CD4-positive, alpha-beta memory T cell (primary cell): ENCODE measurements at places on chromosomes 5 and 9.

DNA sequence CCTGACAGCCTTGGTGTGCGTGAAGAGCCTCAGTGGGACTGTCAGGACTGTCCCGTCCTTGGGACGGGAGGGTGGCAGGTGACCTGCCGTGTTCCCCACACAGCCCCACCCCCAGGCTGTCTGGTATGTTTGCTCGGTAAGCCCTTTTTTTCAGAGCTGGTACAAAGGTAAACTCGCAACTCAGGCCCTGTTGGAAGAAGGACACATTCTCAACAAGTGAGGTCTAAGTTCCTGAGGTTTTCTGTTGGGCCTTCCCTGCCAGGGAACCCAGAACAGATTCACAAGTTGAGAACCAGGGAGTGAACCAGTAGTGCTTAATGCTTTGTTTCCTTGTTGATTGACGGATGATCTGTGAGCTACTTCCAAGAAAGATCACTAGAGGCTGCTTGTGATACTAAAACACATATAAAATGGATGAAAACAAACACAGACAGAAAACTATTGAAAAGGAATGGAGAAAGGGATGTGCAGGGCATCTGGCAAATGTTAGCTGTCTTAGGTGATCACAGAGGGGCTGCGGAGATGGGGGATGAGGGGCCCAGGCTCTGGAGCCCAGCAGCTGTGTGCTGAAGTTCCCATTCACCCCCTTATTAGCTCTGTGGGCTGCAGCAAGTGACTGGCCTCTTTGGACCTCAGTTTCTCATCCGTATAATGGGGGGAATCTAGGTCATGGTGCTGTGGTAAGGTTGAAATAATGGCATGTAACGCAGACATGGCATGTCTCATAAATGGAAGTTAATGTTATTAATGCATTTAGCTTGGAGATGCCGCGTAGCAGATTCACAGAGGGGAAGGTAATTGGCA lies 2.7 kb downstream of the NDST1 start:
- DNase-seq: no peak

GRCh38 chr5:96427824-96428223 lies 5.2 kb downstream of the PCSK1 start:
- no peak for DNase-seq

DNA sequence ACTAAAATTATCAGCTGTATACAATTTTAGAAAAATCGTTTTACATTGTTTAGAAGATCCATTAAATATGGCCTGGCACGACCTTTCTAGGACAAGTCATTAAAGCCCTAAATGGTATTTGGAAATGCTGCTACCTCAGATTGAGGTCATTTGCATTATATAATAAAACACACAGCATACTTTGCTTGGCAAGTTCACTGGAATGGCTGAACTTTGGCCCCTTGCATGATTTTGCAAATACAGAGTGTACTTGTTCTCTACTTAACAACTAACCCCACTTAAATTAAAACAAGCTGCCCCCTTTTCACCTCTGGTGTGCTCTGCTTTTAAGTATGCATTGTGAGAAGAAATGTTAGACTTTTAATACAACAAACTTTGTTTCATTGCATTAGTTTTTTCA lies 860.1 kb downstream of the PTPRD start:
- DNase-seq: no peak

DNA sequence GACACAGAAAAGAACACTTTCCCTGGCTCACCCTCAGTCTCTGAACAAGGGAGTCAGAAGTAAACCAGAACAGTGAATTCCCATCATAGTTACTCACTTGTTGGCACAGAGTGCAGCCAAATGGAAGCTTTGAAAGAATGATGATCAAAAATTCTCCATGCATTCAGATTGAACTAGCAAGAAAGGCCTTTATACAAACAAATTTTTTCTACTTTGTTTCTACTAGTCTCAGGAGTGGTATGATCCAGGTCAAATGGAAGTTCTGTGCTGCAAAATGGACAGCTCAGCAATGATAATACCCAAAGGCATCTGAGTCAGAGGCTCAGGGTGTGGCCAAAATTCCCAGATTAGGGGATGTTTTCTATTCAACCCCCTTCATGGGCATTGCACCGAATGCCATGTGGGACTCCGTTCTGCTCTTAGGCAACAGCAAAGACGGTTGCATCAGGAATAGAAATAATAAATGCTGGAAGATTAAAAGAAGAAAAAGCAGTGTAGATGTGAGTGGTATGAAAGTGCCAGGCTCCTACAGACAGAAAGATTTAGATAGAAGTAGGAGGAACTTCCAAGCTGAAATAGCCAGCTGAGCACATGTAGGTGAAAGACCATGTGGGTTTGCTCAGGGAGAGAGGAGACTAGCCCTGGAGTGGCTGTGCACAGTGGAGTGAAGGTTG lies 24.0 kb upstream of the ASPN start:
- no peak for DNase-seq

- no peak for DNase-seq
These were observed 27.9 kb downstream of the PCDH1 start for GRCh38 chr5:141850244-141850768.

GRCh38 chr5:57878301-57878722 lies 395.7 kb upstream of the ACTBL2 start:
- DNase-seq: no peak

GRCh38 chr9:111994831-111995458 lies 98.3 kb downstream of the UGCG start:
- peak; percentile 16 for DNase-seq

- no peak for DNase-seq
These were observed 5.5 kb downstream of the TRIM32 start for GRCh38 chr9:116692616-116693015.

- no peak for DNase-seq
These were observed 490.3 kb downstream of the ARHGEF28 start for GRCh38 chr5:74116266-74116665.

- DNase-seq: no peak
These were observed 168.1 kb downstream of the KDM4C start for GRCh38 chr9:6925836-6926235.

GRCh38 chr9:2355697-2355983 lies 265.9 kb upstream of the VLDLR start:
- DNase-seq: no peak

DNA sequence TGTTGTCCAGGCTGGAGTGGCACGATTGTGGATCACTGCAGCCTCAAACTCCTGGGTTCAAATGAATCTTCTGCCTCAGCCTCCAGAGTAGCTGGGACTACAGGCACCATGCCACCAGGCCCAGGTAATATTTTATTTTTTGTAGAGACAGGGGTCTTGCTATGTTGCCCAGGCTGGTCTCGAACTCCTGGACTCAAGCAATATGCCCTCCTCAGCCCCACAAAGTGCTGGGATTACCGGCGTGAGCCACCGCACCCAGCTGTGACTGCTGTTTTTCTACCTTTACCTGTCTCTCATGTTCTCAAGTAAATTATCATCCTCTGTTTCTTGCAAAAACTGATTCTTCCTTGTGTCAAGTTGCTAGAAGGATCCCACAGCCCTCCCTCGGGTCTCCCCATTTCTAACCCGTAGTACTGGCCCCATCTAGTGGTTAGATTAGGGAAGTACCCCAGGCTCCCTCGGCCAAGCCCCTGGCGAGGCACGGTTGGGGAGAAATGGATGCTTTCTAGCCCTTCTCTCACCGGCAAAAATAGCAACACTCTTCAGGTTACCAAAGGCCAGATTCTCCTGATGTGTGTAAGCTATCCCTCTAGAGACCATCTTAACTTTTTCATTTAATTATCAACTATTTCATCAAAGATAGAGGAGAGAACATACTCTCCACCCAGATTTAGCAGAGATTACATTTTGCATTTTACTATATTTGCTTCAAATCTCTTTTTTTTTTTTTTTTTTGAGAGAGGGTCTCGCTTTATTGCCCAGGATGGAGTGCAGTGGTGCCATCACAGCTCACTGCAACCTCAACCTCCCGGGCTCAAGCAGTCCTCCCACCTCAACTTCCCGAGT lies 19.2 kb upstream of the TOR1B start:
- DNase-seq: peak; percentile 74

DNA sequence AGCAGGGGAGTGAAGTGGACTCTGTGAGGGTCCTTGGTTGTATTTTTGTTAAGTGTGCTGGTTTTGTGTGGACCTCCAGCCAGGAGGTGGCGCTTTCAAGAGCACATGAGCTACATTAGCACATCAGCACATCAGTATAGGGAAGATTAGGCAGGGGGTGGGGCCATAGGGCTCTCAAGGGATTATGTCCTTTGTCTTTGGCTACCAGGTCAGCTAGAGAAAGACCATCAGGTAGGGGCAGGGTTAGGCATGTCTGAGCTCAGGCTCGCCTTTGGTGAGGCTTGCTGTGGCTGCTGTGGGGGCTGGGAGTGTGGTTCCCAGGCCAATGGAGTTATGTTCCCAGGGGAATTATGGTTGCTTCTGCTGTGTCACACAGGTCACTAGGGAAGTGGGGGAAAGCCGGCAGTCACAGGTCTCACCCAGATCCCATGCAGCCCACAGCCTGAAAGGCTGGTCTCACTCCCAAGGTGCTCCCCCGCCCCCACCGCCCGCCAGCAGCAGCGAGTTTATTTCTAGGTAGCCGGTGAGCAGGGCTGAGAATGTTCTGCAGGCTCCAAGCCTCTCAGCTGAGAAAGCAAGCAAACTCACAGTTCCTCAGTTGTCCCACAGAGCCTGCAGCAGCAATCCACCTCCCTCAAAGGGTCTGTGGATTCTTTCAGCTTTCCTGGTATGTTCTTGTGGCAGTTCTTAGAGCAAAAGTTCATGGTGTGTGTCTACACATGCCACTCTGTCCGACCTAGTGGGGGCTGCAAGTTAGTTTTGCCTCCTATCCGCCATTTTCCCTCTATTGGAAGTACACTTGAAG lies 13.7 kb downstream of the OR1J1 start:
- peak; percentile 4 for DNase-seq

DNA sequence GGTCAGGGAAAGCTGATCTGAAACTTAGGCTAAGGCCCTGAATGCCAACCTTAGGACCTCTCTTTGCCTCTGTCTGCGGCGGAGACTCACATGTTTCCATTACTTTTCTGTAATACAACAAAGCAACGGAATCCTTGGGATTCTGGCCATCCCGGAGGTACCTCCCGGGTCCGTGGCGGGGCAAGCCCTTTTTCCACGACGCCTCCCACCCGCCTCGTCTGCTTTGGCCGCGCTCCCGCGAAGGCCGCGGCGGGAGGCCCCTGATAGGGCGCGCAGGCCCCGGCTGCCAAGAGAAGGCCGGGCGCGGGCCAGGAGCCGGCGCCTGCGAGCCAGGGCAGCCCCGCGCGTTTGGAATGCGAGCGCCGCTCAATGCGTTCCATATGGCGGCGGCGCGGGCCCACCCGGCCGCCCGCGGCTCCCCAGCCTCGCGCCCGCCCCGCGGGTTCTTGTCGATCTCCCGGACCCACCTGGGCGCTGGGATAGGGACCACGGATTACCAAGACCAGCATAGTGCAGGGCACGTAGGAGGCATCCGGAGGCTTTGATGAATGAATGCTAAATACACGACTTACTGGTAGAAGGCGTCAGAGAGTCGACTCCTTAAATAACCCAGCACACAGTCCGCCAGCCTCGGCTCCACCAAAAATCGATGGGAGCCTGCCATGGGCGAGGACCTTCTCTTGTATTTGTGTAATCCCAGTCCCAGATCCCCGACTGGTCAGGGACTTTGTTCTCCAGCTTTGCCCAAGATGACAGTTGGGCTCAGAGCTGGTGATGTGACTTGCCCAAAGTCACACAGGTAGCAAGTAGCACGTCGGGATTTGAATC lies 17.5 kb upstream of the PHF19 start:
- DNase-seq: no peak

DNA sequence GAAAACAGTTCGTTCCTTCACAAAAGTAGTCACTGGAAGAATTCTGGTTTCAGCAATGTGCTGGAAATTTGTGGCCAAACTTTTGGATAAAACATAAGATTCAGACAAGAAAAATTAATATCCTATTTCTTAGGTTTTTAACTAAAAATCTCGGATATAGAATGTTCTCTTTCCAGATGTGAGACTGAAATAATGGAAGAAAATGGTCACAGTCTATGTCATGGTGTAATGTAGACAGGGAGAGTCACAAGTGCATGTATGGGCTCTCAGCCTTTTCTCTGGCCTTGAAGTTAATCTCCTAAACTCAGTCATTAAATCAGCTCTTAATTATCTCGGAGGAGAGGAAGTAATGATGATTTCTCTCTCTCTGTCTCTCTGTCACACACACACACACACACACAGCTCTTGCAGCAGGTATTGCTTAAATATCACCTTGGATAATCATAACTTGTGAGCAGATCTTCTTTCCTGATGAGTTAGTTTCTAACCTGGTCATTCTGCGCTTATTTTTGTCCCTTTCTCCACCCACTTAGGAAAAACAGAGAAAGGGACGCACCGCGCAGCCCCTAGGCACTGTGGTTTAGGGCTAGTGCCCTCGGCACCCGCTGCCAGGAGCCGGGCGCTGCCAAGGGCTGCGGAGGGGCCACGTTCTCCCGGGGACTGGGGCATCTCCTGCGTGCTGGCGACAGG lies 672 bp upstream of the ITGA2 start:
- DNase-seq: peak; percentile 19

DNA sequence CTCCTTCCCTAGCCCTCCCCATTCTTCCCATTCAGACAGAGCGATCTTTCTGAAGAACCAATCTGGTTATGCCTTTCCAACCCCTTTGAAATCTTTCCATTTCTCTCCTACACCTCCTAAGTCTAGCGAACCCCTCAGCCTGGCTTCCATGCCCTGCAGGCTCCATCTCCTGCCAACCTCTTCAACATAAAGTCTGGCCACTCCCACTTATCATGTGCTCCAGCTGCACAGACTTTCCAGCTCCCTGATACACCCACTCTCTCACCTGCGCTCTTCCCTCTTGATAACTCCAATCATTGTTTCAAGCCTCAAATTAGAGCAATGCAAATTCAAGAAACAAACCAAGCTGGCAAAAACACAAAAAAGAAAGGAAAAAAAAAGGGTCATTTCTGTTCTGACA lies 3.8 kb upstream of the ORM1 start:
- DNase-seq: no peak

DNA sequence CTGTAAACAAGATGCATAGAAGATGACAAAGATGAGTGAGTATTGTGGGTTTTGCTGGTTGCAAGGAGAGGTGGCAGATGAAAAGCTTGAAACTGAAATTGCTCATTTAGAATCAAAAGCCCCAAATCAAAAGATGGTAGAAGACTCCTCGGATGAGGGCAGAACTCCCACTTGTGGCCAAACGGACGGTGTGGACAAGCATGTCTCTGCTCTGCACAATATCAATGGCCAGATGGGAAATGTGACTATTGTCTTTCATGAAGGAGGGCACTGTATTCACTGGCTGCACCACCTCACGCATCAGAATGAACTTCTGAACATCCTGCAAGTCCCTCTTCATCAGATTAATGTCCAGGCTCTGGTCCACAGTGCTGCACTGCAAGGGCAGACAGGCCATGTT lies 541.7 kb downstream of the MTRR start:
- no peak for DNase-seq

DNA sequence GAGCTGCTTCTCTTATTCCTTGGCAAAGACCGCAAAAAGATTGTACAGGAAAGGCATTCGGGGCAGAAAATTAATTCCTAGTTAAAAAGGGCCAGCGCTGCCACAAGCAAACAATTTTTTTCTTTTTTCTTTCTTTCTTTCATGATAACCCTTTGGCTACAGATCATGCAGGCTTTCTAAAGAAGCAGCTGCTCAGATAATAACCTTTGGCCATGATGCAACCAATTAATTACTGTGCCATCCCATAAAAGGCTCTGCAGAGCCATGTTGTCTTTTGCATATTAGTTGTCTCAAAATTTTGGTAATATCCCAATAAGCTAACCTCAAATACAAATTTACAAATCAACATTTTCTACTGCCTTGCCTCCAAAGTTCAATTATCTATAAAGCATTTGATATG lies 758.4 kb upstream of the SEMA6A start:
- no peak for DNase-seq

- no peak for DNase-seq
These were observed 555.1 kb upstream of the ADAMTS16 start for GRCh38 chr5:4584982-4585381.
